ENCODE measurements at places on chromosomes 5 and 9.

DNA sequence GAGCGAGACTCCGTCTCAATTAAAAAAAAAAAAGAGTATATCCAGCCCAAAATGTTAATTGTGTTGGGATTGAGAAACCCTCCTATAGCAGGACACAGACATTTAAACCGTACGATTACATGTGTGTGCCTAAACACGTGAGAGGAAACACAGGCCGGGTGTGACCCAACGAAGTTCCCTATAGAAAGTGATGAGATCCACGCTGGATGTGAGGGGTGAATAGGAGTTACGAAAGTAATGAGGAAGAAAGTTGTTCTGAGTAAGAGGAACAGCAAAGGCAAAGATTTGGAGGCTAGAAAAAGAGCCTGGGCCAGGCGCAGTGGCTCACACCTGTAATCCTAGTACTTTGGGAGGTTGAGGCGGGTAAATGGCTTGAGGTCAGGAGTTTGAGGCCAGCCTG, 13.6 kb downstream of the NAIF1 start:
- DNase-seq, result no peak

GRCh38 chr5:35608881-35609779, 8.5 kb upstream of the SPEF2 start:
- no peak for DNase-seq

DNA sequence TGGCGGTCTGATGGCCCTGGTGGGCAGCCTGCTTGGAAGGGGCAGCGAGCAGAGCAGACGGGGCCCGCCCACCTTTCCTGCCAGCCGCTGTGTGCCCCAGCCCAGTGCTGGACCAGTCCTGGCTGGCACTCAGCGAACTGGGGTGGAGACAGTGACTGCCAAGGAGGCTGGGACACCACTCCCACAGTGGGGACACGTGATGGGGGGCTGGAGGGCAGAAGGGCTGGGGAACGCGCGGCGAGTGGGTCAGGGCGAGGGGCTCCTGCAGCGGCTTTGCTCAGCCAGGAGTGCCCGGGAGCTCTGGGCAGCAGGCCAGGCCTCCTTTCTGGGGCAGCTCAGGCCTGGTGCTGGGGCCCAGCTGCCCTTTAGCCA, 19.5 kb downstream of the NCS1 start:
- no peak for DNase-seq

DNA sequence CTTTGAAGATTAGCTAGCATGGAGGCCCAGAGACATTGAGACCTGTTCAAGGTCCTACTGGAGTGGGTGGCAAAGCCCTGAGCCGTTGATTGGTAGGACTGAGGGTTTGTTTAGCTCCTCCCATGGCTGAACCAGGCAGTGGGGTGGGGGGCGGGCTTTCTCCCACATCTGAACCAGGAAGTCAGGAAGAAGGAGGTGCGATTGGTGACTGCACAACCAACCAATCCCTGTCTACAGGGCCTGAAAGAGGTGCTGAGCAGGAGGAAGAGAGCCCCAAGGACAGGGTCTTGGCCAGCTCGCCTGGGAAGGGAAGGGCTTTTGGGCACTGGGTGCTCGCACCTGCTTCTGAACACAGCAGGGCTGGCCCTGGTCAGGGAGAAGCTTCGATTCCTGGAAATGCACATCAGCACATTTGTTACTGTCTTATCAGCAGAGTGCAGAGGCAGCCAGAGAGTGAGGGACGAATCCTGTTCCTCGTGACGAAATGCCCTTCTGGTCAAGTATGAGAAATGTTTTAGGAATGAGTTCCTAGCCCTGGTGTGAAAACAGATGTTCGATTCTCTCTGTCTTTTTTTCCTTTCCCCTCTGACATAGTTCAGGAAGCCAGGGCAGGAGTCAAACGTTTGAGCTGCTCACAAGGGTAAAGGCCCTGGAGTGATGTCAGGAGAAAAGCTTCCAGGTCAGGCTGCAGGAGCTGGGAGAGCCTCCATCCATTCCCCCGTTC, 294.8 kb upstream of the KLF4 start:
- DNase-seq, result no peak

- DNase-seq, result no peak
These were observed 98.6 kb downstream of the OSTF1 start for GRCh38 chr9:75186767-75187380.

DNA sequence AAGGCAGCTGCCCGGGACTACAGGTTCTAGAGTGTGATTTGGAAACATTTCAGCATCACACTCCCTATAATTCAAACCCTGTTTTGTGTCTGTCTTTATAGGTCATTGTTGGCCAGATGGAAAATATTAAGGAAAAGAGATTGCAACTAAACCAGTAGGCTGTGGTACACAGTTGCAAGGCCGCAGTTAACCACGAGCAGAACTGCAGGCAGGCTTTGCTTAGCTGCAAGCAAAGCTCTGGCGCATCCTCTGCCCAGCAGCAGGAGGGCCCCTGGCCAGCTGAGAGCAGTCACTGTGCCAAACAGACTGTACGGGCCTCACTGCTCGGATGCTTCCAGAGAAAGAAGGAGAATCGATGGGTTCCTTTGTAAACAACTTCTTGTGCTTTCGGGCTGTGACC, 204.5 kb downstream of the DENND1A start:
- no peak for DNase-seq

- no peak for DNase-seq
These were observed 28.6 kb upstream of the CTNNA1 start for GRCh38 chr5:138724470-138725146.

- DNase-seq, result no peak
These were observed 21.3 kb downstream of the NREP start for GRCh38 chr5:111735583-111736270.

DNA sequence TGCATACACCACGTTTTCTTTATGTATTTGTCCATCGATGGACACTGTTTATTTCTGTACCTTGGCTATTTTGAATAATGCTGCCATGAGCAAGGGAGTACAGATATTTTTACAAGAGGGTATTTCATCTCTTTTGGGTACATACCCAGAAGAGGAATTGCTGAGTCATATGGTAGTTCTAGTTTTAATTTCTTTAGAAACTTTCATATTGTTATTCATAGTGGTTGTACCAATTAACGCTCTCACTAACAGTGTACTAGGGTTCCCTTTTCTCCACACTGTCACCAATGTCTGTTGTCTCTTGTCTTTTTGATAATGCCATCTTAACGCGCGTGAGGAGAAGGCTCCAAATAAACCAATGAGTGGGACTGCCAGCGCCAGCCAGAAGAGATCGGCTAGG, 257.6 kb upstream of the EDIL3 start:
- DNase-seq, result no peak

DNA sequence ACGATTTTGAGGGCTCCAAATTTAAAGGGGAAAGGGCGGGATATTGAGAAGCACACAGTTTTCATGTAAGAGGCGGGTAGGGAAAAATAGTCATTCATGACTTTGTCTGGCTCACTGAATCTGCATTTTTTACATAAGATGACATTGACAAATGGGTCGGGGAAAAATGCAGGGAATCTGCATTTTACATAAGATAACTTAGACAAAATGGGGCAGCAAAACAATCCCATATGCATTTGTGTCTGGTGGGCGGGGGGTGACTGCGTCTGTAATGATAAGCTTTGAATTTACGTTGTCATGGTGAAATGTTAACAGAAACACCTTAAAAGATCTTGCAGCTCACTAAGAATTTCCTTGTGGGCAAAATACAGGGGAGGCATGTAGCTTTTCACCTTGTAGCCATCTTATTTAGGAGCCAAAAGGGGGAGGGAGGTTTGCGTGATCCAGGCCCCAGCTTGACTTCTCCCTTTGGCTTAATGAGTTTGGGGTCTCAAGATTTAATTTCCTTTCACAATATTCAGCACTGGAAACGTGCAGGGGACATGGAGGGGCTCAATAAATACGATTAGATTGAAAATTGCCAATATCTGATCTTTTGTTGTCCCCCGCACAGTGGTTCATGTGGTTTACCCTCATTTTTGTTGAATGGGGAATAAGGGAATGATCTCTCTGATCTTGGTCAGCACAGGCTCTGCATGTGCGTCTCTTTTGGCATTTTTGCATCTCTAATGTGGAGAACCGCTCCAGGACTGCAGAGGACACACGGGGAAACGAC, 41.1 kb upstream of the GADD45G start:
- no peak for DNase-seq

- DNase-seq, result no peak
These were observed 4.4 kb upstream of the BHMT start for GRCh38 chr5:79107020-79107796.

DNA sequence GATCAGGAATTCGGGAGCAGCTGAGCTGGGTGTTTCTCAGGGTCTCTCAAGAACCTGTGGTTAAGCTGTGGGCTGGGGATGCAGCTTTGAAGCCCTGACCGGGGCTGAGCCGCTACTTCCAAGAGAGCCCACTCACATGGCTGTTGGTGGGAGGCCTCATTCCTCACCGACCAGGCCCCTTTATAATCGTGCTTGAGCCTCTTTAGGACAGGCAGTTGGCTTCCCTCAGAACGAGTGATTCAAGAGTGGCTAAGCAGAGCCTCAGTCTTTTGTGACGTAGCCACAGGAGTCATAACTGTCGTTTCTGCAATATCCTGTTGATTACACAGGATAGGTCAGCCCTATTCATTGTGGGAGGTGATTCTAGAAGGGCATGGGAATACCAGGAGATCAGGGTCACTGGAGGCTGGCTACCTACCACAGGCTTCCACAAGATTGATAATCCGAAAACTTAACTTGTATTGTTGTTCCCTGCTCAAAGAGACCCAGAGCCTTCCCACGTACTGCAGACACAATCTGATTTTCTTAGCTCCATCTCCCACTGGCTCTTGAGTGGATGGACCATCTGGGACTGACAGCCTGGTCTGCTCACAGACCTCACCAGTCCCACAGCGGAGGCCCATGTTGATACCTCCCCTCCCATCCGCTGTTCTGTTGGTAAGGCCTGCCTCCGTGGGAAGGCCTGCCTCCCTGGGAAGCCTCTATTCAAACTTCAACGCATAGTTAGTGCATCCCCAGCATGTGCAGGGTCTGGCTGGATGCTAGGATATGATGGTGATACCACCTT, 3.0 kb upstream of the ERGIC1 start:
- no peak for DNase-seq

DNA sequence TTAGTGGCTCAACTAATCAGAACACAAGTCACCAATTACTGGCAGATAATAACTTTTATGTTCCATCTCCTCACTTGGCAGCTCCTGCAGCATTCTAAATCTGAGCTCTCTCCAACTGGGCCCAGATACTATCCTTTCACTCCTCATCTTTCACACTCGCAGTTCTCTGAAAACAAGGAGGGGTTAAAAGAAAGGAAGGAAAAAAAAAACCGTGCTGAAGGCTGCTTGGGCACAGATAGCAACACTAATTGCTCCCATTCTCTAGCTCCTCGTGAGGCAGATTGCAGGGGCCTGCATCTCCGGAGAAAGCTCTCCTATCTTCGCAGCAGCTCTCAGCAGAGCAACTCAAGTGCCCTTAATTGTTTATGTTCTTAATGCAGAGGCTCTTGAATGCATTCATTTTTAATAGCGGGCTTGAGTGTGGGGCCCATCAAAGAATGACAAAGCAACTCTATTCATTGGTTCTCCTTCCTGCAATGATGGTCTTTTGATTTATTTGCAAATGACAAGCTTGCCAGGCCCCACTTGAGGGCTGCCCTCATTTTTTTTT, 23.9 kb downstream of the TLE1 start:
- no peak for DNase-seq

DNA sequence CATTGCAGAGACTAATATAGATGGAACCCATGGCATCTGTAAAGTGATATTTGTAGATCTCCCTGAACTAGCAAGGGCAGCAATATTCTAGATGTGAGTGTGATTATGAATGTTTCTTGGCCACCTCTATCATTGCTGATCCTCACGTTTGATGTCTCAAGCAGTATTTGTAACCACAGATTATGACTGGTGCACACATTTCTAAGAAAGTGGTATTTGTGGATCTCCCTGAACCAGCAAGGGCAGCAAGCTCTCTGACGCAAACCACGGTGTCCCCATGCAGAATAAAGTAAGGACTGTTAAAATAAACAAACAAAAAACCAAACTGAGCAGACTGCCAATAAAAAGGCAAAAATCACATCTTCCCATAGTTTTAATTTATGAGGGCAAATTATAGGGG, 301.3 kb downstream of the CSNK1G3 start:
- no peak for DNase-seq

GRCh38 chr5:37940931-37941623, 101.2 kb upstream of the GDNF start:
- no peak for DNase-seq

DNA sequence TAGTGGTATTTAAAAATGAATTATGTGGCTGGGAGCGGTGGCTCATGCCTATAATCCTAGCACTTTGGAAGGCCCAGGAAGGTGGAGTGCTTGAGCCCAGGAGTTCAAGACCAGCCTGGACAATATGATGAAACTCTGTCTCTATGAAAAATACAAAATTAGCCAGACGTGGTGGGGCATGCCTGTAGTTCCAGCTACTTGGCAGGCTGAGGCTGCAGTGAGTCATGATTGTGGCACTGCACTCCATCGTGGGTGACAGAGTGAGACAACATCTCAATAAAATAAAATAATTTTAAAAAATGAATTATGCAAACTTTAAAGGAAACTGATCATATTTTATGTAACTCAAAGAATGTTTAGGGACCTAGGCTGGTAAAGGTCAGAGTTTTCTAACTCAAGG, 310.8 kb upstream of the DMRT1 start:
- no peak for DNase-seq

DNA sequence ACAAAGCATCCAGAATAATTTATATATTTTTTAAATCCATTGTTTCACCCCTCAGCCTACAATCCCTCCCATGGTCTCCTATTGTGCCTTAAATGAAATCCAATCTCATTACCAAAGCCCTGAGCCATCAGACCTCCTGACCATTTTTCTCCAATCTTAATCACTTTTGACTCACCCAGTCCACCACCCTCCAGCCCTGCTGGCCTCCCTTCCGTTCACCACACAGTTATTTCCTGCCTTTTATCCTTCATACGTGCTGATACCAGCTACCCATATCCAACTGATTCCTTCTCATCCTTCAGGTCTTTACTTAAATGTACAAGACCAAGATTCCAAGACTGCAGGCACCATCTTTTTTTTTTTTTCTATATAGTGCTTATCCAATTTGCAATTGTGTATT, 1026.7 kb upstream of the DMAC1 start:
- no peak for DNase-seq

DNA sequence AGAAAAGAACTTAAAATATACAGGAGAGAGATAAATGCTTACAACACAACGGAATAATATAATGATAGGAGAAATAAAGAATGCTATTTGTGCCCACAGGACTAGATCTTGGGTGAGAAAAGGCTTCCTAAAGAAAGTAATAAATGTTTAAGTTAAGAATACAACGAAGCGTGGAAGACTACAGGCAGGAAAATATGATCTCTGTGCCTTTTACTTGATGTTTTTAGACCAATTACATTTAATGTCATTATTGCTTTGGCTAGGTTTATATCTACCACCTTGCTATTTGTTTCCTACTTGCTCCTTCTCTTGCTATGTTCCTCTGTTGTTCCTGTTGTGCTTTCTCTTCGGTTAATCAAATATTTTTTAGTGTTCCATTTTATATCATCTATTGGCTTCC, 80.2 kb upstream of the GOLGA1 start:
- no peak for DNase-seq

DNA sequence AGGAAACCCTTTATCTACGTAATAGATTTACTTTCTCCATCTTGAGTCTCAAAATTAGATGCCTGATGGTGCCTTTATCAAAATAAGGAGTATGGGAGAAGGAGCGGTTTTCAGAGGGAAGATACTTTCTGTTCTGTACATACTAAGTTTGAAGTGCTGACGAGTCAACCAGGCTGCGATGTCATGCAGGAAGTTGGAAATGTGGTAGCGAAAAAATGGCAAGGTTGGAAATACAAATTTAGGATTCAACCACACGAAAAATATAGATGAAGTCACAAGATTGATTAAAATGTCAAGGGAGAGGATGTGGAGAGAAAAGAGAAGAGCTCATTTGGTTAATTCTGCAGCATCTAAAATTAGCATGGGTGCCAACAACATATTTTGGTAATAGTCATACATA, 129.5 kb downstream of the FOXD1 start:
- no peak for DNase-seq

Data from stimulated activated CD8-positive, alpha-beta memory T cell treated with anti-CD3 and anti-CD28 coated beads, Interleukin-7, amount 100 ng/mL, for 24 hours (primary cell).